ENCODE measurements at places on chromosomes 3 and 15.

DNA sequence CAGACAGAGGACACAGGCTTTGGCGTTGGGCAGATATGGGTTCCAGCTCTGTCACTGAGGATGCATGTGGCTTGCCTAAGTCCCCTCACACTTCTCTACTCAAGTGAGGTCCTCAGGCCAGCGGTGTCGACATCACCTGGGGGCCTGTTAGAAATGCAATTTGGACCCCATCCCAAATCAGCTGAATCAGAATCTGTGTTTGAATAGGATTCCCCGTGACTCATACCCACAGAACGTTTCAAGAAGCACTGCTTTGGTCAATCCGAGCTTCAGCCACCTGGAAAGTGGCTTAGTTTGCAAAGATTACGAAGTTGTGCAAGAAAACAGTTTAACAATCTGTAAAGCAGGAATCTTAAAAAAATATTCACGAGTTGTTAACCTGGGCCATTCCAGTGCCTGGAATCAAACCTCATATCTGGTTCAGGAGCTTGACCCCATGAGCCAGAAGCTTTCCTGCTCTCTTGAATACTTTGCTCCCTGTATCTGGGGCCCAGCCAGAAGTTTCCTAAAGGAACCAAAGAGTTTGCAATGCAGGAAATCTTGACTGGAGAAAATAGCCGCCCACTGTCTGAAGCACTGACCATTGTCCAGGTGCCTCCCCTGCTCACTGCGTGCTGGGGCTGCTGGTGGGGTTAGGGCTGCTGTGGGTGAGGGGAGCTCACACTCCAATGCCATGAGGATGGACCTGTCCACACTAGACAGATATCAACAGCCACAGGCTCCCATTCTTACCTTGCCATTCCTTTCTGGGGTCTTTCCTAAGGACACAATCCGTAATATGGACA lies 208.5 kb upstream of the LINGO1 start:
- no peak for DNase-seq

- DNase-seq = no peak
These were observed 322.8 kb downstream of the RAP2B start for GRCh38 chr3:153484842-153485241.

DNA sequence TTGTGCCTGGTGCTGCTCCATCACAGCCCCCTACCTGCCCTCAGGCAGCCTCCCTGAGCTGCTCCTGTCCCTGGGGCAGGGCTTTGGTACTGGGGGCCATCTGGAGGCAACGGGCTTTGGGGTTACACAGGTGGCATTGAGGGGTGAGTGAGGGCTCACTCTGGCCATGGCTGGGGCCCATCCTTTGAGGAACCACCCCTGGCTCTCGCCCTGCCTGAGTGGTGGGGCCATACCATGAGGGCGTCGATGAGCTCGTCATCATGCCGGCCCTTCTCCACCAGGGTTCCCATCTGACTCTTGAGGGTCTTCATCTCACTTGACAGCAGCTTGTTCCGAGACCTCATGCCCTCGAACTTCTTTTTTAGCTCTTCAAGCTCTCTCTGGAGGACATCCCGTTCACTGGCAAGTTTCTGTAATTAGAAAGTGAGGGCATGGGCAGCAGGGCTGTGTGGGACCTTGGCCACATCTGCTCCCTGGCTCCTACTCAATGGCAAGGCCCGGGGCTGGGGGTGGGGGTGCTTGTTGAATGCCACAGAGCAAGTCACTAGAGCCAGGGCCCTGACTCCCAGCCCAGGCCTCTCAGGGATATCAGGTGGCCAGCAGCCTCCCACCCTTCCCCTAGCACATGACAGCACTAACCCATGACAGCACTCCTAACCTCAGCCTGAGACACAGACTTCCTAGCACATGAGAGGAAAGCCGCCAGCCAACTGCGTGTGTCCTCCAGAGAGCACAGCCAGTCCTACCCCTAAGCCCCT lies 33.5 kb downstream of the CCDC13 start:
- DNase-seq = no peak

DNA sequence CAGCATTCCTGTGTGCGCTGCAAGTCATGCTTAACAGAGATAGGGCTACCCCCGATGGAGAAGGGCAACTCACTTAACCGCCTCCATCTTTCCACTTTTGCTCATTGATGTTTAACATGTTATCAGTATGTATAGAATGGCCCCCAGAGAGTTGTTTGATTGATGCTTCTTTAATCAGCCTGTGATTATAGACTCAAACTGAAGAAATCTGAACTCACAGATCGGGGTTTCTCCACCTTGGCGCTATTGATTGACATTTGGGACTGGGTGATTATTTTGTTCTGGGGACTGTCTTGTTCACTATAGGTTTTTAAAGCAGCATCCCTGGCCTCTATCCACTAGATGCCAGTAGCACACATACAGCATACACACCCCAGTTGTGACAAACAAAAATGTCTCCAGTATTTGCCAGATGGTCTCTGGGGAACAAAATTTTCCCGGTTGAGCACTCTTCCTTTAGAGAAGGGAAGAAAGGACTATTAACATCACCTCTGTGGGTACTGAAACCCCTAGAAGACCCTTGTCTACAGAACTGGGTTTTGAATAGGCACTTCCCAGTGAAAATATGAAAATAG lies 54.4 kb downstream of the LARS2 start:
- no peak for DNase-seq

DNA sequence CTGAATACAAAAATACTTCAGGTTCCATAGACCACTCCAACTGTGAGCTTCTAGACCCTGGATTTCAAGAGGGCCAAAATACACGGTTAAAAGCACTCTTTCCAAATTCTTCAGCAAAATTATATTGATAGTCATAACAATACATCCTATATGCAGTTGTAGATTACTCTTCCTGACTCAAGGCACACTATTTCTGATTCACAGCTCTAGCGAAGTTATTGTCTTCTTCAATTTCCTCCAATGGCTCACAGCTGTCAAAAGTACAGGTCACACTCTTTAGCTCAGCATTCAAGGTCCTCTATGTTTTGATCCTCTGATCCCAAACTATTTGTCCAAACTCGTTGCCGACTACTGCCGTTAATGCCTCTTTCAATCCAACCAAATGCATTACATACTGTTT lies 13.5 kb upstream of the CCDC80 start:
- no peak for DNase-seq

DNA sequence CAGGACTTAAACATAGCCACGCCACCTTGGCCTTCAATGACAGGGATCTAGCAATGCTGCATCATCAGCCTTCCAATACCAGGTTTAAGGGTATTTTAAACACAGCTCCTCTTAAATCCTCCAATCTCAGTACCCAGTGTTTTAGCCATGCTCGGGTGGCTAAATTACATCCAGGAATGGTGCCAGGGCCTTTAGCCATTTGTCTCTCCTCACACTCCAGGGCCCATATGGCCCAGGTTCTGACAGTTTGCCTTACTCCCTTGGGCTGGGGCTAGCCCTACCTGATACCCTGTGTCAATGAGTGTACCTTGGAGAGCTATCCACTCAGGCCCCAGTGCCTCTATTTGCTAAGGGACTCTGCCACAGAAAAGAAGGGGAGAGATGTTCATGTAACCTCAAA lies 29.4 kb downstream of the ZNF589 start:
- DNase-seq = no peak

GRCh38 chr15:64464276-64465005 lies 4.1 kb downstream of the ZNF609 start:
- DNase-seq = no peak

Data from DND-41 (cell line).